Gastrocnemius medialis (tissue), 4 donors: ENCODE measurements at places on chromosomes 11 and 22. TPM values are rescaled to one million over a fixed set of nuclear protein-coding genes. Genes with fewer than 3 reads are reported as not detected.

DNA sequence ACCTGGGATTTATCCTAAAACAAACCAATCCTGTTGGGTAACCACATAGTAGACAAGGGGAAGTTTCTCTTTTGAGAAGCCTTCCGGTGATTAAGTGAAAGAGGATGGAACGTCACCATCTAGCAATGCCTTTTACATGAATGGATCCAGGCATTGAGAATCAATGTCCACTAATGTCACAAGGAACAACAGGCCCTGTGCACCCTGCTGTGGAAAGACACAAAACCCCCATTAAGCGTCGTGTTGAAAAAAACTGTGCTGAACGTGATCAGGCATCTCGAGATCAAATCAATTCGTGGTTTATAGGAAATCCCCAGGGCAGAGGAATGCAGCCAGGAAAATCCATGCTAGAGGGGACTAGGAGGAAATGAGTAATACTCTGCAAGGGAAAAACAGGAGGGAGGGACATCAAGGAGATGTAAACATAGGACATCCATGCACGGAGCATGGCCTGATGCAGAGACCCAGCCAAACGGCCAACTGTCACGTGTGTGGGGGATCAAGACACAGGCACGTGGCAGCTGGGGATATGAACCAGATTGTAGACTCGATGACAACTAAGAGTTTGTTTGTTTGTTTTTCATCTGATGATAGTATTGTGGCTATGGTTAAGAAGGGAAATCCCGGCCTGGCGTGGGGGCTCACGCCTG, 38.6 kb upstream of the CARS1 start:
- peak; percentile 12 for DNase-seq
- no peak overlapping the region for H3K4me3 ChIP-seq
- peak overlapping the region; percentile 73 for H3K27ac ChIP-seq
- H3K4me1 ChIP-seq, result peaks cover 12% of the 10 kb centered on the region
- H3K27me3 ChIP-seq, result no peaks in the 10 kb centered on the region
- H3K36me3 ChIP-seq, result no peaks in the 10 kb centered on the region

- no peaks in the 10 kb centered on the region for H3K36me3 ChIP-seq
- no peaks in the 10 kb centered on the region for H3K27me3 ChIP-seq
- DNase-seq, result no peak
- H3K4me3 ChIP-seq, result no peak overlapping the region
These were observed 3.5 kb upstream of the UVRAG start for GRCh38 chr11:75811485-75811884.

DNA sequence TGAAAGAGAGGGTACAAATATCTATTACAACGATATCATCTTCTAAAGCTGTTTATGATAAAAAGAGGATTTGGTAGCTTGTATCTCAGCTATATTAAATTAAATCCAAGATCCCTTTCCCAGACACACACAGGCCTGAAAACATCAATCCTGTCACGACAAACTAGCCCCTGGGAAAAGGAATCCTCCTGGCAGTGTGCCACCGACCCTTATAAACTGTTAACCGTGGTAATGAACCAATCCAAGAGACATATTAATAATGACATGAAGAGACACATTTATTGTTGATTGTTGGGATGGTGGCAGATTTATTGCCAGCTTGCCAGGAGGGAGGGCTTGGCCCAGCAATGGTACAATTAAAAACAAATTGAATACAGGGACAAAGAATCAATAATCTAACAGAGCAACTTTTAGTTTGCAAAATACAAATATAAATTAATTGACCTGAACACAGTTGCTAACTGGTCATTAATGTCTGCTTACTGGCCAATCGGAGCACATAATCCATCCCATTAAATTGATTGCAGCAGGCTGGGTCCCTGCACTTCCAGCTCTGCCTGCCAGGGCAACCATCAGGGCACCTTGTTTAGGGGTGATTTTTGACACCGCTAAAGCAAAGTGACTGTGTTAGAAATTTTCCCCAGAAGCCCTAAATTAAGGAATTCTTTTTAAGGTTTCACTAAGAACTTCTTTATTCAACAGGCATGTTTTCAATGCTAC, 887.6 kb downstream of the OPCML start:
- no peaks in the 10 kb centered on the region for H3K27me3 ChIP-seq
- no peaks in the 10 kb centered on the region for H3K36me3 ChIP-seq
- no peak for DNase-seq
- no peak overlapping the region for H3K27ac ChIP-seq
- H3K4me1 ChIP-seq, result no peaks in the 10 kb centered on the region

- no peaks in the 10 kb centered on the region for H3K27me3 ChIP-seq
- peaks cover 63% of the 10 kb centered on the region for H3K4me1 ChIP-seq
- no peaks in the 10 kb centered on the region for H3K36me3 ChIP-seq
- H3K27ac ChIP-seq, result peak overlapping the region; percentile 84
- peak; percentile 83 for DNase-seq
These were observed 20.0 kb downstream of the DAGLA start for GRCh38 chr11:61700212-61700611.

DNA sequence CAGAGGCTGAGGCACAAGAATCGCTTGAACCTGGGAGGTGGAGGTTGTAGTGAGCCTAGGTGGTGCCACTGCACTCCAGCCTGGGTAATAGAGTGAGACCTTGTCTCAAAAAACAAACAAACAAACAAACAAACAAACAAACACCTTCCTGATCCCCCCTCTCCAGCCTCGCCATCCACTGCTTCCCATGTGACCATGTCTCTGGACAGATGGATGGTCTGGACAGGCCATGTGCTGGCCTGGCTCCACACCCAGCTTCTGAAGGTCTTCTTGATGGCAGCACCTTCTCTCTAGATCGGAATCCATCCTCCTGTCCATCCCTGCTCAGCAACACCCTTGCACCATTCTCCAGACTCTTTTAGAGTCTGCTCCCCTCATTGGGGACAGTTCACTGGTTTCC, 10.7 kb upstream of the PEX26 start:
- peaks cover 18% of the 10 kb centered on the region for H3K4me1 ChIP-seq
- H3K27ac ChIP-seq, result no peak overlapping the region
- no peak for DNase-seq
- no peak overlapping the region for H3K4me3 ChIP-seq

DNA sequence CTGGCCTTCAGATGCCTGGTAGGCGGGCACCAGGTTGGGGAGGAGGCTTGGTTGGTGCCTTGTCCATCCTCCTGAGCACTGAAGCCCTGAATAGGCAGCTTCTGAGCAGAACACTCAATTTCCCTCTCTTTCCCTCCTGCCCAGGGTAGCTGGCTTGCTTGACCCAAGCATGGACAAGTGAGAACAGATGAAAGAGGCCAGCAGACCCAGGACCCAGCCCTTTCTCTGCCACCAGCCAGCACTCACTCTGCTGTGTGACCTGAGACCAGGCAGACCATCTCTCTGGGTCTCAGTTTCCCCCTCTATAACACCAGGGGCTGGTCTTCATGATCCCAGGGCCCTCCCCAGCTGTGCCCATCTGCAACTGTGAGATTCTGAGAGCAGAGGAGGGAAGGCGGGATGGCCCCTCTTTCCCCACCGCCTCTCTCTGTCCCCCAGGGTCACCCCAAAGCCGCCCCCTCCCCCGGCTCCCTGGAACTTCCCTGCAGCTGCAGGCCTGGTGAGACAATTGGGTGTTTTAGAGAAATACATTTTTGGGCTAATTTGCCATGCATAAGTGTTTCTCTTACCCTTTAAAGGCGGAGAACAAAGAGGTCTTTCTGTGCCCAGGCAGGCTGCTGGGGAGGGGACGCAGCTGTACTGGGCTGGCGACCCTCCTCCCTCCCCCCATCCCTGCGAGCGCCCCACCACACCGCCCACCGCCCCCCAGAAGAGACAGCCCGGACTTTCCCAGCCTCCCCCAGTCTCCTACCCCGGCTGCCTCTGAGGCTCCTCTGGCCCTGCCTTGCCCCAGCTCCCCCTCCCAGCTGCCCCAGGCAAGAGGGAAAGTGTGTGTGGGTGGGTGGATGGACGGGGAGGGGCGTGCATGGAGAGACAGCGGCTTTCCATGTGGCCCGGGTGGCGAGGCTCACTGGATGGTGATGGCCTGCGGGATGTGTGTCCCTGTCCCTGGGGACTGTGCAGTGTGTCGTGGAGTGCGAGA, 30.8 kb upstream of the PICK1 start:
- no peak overlapping the region for H3K27ac ChIP-seq
- no peaks in the 10 kb centered on the region for H3K36me3 ChIP-seq
- no peaks in the 10 kb centered on the region for H3K27me3 ChIP-seq
- DNase-seq, result no peak
- H3K4me3 ChIP-seq, result no peak overlapping the region

DNA sequence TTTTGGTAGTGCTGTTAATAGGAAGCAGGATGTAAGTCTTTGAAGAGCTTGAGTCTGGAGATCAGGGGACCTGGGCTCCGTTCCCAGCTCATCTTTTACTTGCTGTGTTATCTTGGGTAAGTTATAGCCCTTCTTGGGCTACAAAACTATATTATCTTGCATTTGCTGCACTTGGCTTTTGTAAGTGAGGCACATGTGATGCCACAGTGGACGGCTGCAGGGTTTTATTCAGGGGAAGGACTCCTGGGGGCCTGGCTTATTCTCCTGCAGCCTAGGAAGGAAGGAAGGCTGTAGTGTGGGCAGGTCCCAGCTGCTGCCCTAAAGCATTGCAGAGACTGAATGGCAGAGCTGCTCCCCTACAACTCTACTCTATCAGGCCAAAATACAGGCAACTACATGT, 6.4 kb downstream of the CD82 start:
- peaks cover 19% of the 10 kb centered on the region for H3K4me1 ChIP-seq
- H3K27ac ChIP-seq, result no peak overlapping the region
- no peaks in the 10 kb centered on the region for H3K36me3 ChIP-seq

DNA sequence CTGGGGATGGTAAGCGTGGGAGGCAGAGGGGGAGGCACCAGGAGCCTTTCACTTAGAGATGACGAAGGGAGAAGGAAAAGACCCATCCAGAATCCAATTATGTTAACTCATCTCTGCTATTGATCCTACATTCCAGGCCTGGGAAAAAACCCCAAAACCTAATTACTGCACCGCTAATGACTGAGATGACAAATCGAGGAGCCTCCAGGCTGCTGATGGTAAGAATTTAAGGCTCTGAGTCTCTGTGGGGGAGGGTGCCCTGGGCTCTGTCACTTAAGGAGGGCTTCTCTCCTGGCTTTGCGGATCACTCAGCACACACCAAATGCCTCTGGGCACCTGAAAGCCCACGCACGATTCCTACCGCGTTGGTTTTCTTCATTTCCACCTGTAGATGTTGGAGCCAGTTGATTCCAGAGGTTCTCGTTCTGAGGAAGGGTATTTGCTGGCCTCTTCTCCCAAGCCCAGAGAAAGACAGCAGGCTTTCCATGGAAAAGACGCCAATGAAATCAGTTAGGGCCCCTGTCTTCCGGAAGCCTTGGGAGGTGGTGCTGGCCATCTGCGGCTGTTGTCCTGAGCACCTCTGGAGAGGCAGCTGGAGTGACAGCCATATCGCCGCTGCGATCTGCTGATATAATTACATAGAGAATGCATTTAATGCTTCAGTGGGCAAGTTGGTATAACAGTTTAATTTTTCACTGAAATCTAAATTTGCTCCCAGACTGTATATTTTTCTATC, 751.2 kb downstream of the BRD1 start:
- no peaks in the 10 kb centered on the region for H3K36me3 ChIP-seq
- H3K27ac ChIP-seq, result no peak overlapping the region
- no peak for DNase-seq
- no peaks in the 10 kb centered on the region for H3K27me3 ChIP-seq
- H3K4me1 ChIP-seq, result no peaks in the 10 kb centered on the region
- no peak overlapping the region for H3K4me3 ChIP-seq

DNA sequence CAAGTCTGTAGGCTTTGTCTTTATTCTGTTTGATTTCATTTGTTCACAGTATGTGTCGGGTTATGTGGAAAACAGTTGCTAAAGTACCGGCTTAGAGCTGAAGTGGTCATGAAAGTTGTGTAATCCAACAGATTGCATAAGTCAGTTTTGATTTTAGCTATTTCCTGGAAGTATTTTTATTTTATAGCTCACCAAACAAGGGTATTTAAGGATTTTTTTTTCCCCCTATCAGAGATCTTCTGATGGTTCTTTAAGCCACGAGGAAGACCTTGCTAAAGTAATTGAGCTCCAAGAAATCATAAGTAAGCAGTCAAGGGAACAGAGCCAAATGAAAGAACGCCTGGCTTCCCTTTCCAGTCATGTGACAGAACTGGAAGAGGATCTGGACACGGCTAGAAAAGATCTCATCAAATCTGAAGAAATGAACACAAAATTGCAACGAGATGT, 55.9 kb downstream of the PPFIA1 start:
- peak; percentile 10 for DNase-seq
- H3K27ac ChIP-seq, result peak overlapping the region; percentile 68
- H3K4me1 ChIP-seq, result peaks cover 12% of the 10 kb centered on the region
- H3K4me3 ChIP-seq, result no peak overlapping the region
- no peaks in the 10 kb centered on the region for H3K36me3 ChIP-seq

- H3K4me3 ChIP-seq, result no peak overlapping the region
- H3K36me3 ChIP-seq, result no peaks in the 10 kb centered on the region
- no peaks in the 10 kb centered on the region for H3K27me3 ChIP-seq
- H3K4me1 ChIP-seq, result no peaks in the 10 kb centered on the region
- no peak overlapping the region for H3K27ac ChIP-seq
These were observed 1065.3 kb downstream of the OPCML start for GRCh38 chr11:132466983-132467382.

- H3K36me3 ChIP-seq, result no peaks in the 10 kb centered on the region
- H3K4me3 ChIP-seq, result no peak overlapping the region
- H3K4me1 ChIP-seq, result peaks cover 5% of the 10 kb centered on the region
- H3K27me3 ChIP-seq, result peaks cover 4% of the 10 kb centered on the region
- no peak overlapping the region for H3K27ac ChIP-seq
These were observed 14.5 kb downstream of the MIF start for GRCh38 chr22:23908587-23909205.

- no peaks in the 10 kb centered on the region for H3K4me1 ChIP-seq
- H3K4me3 ChIP-seq, result no peak overlapping the region
- H3K36me3 ChIP-seq, result no peaks in the 10 kb centered on the region
These were observed 38.4 kb downstream of the NF2 start for GRCh38 chr22:29641700-29642330.

DNA sequence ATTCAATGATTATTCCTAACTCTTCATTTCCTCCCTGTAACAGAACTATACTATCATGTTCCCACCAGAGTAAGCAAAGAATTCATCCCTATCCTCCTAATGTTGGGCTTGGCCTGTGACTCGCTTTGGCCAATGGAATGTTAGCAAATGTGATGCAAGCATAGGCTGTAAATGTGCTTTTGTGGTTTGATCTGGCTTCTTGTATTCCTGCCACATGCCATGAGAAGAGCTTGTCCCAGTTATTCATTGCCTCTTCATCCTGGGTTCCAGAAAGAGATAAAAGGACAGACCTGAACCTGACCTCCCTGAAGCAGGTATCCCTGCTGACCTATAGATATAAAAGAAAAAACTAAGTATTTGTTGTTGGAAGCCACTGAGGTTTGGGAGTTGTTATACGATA, 51.0 kb downstream of the SYTL2 start:
- H3K27ac ChIP-seq, result no peak overlapping the region
- no peaks in the 10 kb centered on the region for H3K36me3 ChIP-seq
- H3K27me3 ChIP-seq, result no peaks in the 10 kb centered on the region

- H3K27me3 ChIP-seq, result no peaks in the 10 kb centered on the region
- no peak overlapping the region for H3K27ac ChIP-seq
- DNase-seq, result no peak
- no peaks in the 10 kb centered on the region for H3K36me3 ChIP-seq
- no peak overlapping the region for H3K4me3 ChIP-seq
These were observed 575.9 kb upstream of the CHORDC1 start for GRCh38 chr11:90798769-90799168.

Gene LRRN4CL
- 6.4 TPM for total RNA-seq

Gene DGCR8
- total RNA-seq, result 15.7 TPM

Gene NECTIN1
- total RNA-seq, result 0.70 TPM

Gene LDHAL6A
- total RNA-seq, result not detected

Gene SLN
- 586 TPM for total RNA-seq

Gene CFAP300
- not detected for total RNA-seq

Gene IL10RA
- 2.3 TPM for total RNA-seq

Gene PRAME
- not detected for total RNA-seq

Gene HTR3B
- total RNA-seq, result not detected

Gene INCENP
- 6.3 TPM for total RNA-seq

Gene HEPHL1
- total RNA-seq, result not detected

Gene NFAM1
- total RNA-seq, result not detected

Gene PDGFB
- total RNA-seq, result 6.0 TPM
